ENCODE measurements at places on chromosomes 12 and 14.

DNA sequence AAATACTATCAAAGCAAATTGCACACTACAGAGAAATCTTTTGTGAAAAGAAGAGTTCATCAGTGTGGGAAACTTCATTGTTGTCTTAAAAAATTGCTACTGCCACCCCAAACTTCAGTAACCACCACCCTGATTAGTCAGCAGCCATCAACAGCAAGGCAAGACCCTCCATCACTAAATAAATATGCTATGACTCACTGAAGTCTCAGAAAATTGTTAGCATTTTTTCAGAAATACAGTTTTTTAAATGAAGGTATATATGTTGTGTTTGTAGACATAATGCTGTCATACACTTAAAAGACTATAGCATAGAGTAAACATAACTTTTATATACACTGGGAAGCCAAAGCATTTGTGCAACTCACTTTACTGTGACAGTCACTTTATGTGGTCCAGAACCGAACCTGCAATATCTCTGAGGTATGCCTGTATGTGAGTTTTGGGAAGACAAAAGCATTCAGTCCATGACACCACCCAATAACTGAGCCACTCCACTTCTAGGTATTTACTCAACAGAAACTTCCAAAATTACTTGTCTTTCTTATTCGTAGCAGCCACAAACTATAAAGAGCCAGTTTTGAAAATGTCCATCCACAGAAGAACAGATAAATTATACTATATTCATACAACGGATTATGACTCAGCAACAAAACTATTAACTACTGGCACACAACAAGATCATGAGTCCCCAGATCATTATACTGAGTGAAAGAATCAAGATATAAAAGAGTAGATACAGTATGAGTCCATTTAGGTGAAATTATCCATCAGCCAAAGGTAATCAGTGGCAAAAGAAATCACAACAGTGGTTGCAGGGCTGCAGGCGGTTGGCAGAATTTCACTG is 649.6 kb downstream of the BCL11B start:
- no peak for DNase-seq

DNA sequence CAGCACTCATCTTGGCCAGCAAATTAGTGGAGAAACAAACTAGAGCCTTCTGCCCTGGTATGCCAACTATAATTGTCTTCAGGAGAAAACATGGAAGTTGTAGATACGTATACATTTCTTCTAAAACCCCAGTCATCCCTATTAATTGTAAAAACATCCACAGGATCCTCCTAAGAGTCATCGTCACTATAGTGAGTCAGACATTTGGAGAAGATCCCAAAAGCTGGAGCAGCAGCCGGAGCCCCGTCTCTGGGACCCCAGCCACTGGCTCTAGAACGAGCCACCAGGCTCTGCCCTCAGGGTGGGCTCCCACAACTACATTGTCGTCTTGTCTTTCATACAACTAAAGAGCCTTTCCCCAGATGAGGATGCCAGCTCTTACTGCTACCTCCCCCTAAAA is 15.5 kb downstream of the PRKAB1 start:
- no peak for DNase-seq

- DNase-seq = no peak
These were observed 913.7 kb downstream of the RPS29 start for GRCh38 chr14:48672506-48672905.

- DNase-seq = no peak
These were observed 90.8 kb downstream of the EML1 start for GRCh38 chr14:99883866-99884650.

DNA sequence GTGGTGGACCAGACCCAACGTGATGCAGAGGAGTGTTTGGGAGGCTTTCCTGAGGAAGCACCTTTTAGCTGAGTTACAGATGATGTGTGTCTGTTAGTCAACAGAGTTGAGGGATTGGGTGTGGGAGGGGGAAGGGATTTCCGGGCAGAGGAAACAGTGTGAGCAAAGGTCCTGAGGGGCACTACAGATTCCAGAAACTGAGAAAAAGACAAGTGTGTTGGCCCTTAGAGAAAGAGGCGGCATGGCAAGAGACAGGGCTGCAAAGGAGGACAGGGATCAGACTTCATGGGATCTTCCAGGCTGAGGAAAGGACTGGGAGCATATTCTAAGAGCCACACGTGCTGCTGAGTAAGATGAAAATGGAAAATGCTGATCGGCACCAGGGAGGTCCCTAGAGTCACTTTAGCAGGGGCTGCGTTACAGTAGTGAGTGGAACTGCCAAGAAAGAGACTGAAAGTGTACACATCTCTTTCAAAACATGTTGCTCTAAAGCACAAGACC is 9.4 kb upstream of the RPS6KL1 start:
- no peak for DNase-seq

- DNase-seq = no peak
These were observed 33.7 kb upstream of the GNPNAT1 start for GRCh38 chr14:52825085-52825484.

GRCh38 chr12:39505023-39505422 is 62.1 kb upstream of the KIF21A start:
- DNase-seq = no peak

DNA sequence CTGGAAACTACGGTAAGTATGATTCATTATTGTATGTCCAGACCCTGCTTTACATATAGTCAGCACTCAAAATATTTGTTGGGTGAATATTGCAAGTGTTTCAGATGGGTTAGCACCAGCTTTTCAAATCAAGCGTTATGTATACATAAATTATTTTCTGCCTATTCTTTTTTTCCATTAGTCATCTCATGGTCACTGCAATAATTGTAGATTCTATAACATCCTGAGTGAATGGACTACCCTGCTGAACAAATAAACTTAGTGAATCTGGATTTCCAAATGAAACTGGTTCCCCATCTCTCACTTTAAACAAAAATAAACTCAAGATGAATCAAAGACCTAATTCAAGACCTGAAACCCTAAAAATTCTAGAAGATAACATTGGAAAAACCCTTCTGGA is 152.3 kb downstream of the DIO2 start:
- no peak for DNase-seq

DNA sequence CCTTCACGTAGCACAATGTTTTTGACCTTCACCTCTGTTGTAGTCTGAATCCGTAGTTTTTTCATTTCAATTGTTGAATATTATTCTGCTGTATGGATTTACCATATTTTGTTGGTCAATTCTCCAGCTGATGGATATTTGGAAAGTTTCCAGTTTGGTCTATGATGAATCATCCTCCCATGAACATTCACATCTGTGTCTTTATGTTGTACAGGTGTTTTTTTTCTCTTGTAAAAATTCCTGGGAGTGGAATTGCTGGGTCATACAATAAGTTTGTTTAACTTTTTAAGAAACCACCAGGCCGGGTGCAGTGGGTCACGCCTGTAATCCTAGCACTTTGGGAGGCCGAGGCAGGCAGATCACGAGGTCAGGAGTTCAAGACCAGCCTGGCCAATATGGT is 36.7 kb upstream of the GNG2 start:
- no peak for DNase-seq

- DNase-seq = no peak
These were observed 3.6 kb downstream of the IFT43 start for GRCh38 chr14:75989134-75989533.

GRCh38 chr12:117060246-117060928 is 38.8 kb downstream of the TESC start:
- no peak for DNase-seq

- no peak for DNase-seq
These were observed 58.9 kb downstream of the TRAFD1 start for GRCh38 chr12:112184056-112184887.

DNA sequence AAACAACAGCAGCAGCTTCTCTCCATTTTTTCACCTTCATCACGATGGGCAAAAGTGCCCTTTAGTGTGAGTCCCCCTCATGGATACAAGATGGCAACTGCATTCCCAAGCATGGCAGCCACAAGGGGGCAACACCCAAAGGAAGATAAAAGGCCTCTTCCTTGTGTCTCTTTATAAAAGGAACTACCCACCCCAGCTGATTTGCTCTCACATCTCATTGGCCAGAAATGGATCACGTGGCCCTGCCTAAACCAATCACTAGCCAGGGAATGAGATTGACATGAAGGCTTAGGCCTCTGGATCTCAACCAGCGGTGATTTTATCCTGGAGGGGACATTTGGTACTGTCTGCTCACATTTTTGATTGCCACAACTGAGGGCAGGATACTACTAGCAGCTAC is 21.9 kb upstream of the IFT81 start:
- peak; percentile 34 for DNase-seq

Data from LNCaP clone FGC (cell line).